ENCODE measurements at places on chromosomes 6 and 20.

DNA sequence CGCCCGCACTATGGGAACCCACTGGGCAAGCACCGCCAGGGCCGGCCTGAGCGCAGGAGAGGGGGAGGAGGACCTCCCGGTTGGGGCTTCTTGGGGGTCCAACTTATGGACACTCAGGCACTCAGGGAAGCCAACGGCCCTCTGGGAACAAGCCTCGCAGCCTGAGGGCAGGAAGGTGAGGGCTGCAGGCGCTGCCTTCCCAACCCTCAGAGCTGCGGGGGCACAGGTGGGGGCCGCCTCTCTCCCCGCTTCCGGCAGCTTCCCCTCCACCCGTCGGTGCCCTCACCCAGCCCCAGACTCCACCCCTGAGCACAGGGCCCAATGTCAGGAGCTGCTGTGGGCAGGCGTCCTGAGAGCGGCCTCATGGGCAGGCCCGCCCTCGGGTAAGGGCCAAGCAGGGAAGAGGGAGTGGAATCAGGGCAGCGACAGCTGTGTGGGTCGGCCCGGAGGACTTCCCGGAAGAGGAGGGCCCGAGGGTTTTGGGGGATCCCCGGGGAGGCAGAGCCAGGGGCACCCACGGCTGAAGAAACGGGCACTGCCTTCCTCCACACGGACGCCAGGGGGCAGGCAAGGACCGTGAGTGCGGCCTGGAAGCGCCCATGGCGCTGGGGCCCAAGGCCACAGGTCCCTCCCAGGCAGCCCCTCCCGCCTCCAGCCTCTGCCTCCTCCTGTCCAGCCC, 488 bp upstream of the PTK6 start:
- no peak for DNase-seq

GRCh38 chr6:53498649-53499048, 46.3 kb downstream of the GCLC start:
- DNase-seq: no peak

DNA sequence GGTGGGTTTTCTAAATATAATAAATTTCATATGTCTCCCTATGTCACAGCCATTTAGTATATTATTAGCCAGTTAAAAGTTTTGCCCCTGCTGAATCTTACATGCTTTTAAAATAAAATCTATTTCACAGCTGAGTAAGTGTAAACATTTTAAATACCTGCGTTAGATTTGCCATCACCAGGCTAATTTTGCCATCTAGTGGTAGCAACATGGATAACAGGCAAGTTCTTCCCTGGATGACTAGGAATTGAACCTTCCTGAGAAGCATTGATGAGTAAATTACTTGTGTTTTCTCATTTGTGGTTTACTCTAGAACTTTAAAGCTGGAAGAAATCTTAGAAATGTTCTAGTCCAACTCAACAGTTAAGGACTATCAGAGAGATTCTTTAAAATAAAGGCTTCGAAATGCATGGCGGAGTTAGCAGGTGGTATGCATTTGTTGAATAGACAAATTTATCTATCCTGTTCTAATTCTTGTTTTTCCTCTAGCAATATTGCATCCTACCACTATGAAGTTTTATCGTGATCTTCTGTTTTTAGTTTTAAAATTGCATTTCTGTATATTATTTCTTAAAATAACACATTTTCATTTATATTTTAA, 2.6 kb downstream of the PRSS35 start:
- no peak for DNase-seq

GRCh38 chr6:50861692-50862091, 43.0 kb downstream of the TFAP2B start:
- no peak for DNase-seq

- DNase-seq: no peak
Measured at GRCh38 chr6:144920391-144920961, 635.3 kb downstream of the UTRN start.
